ENCODE measurements at places on chromosomes 2 and 18. TPM values are rescaled to one million over a fixed set of nuclear protein-coding genes. Genes with fewer than 3 reads are reported as not detected.
A peak's percentile ranks its signal among the peaks of the same experiment; 100 is the strongest.

Gene EFHD1
- total RNA-seq: 0.19 TPM

DNA sequence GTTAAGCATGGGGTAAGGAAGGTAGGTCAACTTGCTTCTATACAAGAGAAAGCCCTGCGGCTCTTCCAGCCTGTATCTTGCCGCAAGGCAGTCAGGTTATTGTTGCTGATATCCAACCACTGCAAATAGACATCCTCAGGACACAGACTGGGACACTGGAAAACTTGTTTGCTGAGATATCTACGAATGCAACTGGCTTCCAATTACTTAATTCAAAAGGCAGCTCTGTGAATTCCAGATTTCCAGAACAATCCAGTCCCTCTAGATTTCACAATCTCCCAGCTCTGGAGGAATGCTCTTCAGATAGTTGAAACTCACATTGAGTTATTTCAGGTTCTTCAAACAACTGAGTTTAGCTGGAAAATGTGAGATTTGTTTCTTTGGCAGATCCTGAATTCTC is 34.6 kb upstream of the SP9 start:
- DNase-seq: no peak

DNA sequence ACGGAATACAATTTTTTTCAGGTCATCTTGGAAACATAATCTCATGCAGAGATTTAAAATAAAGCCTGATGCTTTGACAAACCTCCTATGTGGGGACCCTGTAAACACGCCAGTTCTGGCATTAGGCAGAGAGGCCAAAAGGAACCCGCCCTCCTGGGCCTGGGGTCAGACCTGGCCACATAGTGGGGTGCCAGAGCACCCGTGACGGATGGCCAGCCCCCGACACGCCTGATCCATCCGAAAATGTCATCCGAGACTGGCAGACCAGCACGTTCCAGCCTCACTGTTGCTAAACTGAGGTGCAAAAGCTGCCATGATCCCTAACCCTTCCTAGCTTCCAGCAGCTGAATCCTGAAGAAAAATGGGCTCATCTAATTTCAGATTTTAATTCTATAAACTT is 222.6 kb upstream of the SALL3 start:
- DNase-seq: no peak

DNA sequence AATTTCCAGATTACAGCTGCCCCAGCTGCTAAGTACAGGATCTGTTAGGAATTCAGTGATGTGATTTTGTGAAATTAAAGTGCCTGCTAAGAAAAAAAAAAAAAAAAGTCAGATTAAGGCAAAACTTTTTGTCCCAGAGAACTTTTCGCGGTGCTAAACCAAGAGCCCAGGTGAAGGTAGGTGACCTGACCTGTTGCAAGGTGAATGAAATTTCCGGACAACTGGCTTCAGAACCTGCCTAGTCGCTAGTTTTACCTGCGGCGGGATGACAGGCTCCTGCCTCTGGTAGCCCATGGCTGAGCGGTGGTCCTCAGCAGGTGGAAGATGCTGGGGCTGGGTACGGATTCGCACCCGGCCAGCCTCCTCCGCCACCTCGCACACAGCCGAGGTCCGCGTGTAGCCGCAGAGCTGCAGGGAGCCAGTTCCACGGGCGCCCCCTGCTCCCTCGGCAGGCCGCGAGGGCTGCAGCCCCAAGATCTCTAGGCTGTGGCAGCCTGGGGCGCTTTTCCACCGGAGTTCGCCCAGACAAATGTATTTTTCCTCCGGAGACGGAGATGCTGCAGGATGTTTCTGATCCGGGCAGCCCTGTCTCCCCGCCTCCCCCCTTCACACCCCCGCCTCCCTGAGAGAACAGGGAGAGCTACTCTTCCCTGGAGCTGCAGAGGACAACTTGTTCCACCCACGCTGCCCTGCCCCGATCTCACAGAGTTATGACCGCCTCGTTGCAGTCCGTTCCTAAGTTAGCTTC is at the start of gene SLC38A11:
Gene SLC38A11 (minus strand): TSS at position 572 of the 748 bp plus-strand sequence. CDS start 278 bp downstream, at position 294.
- peak; percentile 20 for DNase-seq

GRCh38 chr18:39647627-39648534 is 2082.3 kb upstream of the CELF4 start:
- peak; percentile 78 for DNase-seq

- DNase-seq: no peak
These were observed 50.0 kb upstream of the GPR39 start for GRCh38 chr2:132366421-132367180.

DNA sequence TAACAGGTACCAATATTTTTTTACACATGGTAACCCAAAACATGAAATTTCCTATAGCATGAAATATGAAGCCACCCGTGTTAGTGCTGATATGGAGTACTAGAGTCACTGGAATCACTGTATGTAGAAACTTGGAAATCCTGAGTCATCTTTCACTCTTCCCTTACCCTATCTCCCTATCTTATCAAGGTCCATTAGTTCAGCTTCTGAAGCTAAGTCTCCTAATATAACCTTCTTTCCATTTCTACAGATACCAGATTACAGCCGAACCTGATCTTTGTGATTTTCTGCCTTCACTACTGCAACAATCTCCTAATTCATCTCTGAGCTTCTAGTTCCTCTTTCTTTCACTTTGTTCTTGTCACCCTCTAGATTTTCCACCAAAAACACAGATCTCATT is 59.0 kb downstream of the SEPTIN10 start:
- DNase-seq: no peak

GRCh38 chr2:26187537-26188104 is 14.7 kb downstream of the GAREM2 start:
- no peak for DNase-seq
